ENCODE measurements at places on chromosomes 5 and 9.

GRCh38 chr9:133714606-133715294 is 23.4 kb downstream of the SARDH start:
- no peak for DNase-seq

GRCh38 chr5:169494941-169495548 is 88.5 kb upstream of the SPDL1 start:
- DNase-seq: no peak

GRCh38 chr9:125745018-125745417 is 2.2 kb upstream of the PBX3 start:
- no peak for DNase-seq

DNA sequence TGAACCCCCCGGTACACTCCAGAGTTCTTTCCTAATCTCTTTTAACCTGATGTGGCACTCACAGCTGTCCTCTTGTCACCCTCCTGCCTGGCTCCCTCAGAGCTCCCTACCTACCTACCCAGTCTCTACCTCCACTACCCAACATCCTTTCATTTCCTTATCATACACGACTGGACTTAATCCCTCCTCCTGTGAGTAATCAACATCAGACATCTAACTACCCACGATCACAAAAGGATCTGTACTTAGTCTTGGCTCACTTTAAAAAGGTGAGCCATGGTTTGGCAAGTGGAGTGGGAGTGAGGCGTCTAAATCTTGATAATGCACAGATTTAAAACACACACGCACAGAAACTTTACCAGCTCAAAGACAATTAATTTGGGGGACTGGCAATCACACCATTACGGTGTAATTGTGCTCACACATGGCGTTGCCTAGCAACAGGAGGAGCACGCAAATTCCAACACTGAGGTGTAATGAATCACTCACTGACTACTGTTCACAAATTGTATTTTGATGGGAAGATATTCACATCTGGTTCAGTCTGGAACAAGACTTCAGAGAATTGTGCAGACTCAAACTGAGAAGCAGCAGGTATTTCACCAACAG is 235.9 kb downstream of the EPB41L4A start:
- no peak for DNase-seq

- DNase-seq: no peak
These were observed 172.1 kb downstream of the SNX18 start for GRCh38 chr5:54689411-54690251.

DNA sequence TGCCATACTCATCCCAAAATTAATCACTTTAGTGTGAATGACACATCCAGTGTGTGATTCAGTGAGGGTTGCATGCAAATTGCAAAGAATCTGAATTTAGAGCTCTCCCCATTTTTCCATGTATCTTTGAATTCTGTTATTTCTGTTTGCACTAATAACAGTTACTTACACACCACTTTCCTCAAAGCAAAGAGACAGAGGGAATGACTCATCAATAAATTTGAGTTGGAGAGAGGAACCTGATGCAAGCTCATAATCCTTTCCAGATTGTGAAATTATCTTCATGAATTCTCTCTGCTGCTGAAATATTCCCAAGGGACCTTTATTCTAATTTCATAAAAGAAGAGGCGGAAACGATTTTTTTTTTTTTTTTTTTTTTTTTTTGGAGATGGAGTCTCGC is 204.8 kb downstream of the CDH9 start:
- DNase-seq: no peak

Measured in NCI-H1105 treated with DMSO at 0.1 percent for 48 hours (cell line).